ENCODE measurements at places on chromosomes 3 and 15. TPM values are rescaled to one million over a fixed set of nuclear protein-coding genes. Genes with fewer than 3 reads are reported as not detected.

The CPNE9 gene
- not detected for total RNA-seq

DNA sequence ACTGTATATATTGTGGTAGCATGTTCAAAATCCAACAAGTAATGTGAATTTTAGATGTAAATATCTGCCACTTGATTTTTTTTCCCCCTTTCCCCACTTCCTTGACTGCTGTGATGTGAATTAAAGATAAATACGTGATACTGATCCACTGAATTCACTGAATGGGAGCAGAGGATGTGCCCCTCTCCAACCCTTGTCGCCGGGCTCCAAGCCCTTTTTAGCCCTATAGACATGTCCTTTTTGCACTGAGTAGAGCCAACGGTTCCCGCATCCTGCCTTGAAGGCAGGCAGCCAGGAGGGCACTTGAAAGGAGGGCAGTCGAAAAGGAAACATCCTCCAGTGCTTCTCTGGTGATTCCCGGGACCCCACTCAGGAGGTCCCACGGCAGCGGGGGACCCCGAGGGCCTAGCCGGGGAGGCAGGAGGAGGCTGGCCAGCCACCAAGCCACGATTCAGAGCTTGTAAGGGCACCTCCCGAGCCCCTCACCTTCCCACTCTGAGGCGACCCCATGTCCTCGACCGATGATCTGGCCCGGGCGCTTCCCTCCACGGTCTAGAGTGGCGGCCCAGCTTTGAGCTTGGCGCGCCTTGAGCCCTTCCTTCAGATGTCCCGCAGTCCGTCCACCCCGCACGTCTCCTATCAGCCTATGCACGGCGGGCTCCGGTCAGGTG lies 901 bp upstream of the MANF start:
- peaks cover 17% of the 10 kb centered on the region for H3K36me3 ChIP-seq
- DNase-seq = peak; percentile 55
- peak overlapping the region; percentile 29 for H3K4me3 ChIP-seq
- H3K4me1 ChIP-seq = peaks cover 44% of the 10 kb centered on the region
- no peaks in the 10 kb centered on the region for H3K27me3 ChIP-seq
- H3K27ac ChIP-seq = peak overlapping the region; percentile 96

The SNTN gene
- not detected for total RNA-seq

The AMOTL2 gene
- 76.0 TPM for total RNA-seq

DNA sequence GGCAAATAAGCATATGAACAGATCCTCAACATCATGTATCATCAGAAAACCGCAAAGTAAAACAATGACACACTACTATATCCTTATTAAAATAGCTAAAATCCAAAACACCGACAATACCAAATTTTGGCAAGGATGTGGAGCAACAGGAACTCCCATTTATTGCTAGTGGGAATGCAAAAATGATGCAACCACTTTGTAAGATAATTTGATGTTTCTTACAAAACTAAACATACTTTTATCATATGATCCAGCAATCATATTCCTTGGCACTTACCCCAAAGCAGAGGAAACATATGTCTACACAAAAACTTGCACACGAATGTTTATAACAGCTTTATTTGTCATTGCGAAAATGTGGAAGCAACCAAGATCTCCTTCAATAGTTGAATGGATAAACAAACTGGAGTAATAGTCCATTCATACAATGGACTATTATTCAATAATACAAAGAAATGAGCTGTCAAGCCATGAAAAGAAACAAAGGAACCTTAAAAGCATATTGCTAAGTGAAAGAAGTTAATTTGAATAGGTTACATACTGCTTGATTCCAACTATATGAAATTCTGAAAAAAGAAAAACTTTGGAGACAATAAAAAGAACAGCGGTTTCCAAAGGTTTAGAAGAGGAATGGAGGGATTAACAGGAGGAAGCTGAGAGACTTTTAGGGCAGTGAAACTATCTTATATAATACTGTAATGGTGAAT lies 172.0 kb downstream of the VPS13C start:
- DNase-seq = no peak
- H3K4me3 ChIP-seq = no peak overlapping the region
- no peaks in the 10 kb centered on the region for H3K27me3 ChIP-seq

The EEF1AKMT4 gene
- 10.1 TPM for total RNA-seq

The MAP3K13 gene
- 58.0 TPM for total RNA-seq

DNA sequence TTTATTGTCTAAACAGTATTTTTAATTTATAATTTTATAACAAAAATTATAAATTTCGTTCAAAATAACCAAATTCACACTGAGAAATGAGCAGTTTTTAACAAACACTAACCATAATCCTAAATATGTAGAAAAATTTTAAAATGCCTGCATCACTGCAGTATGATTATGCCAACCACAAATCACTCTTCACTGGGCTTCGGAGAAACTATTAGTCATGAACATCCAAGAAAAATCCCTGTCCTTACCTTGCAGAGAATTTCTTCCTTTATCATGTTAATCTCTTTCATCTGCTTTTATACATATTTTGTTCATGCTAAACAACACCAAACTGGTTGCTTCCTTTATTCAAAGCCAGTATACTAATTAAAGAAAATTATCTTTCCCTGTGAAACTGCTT lies 511.0 kb upstream of the ALCAM start:
- no peak for DNase-seq
- H3K27me3 ChIP-seq = no peaks in the 10 kb centered on the region
- H3K4me3 ChIP-seq = no peak overlapping the region
- no peak overlapping the region for H3K27ac ChIP-seq
- no peaks in the 10 kb centered on the region for H3K4me1 ChIP-seq

DNA sequence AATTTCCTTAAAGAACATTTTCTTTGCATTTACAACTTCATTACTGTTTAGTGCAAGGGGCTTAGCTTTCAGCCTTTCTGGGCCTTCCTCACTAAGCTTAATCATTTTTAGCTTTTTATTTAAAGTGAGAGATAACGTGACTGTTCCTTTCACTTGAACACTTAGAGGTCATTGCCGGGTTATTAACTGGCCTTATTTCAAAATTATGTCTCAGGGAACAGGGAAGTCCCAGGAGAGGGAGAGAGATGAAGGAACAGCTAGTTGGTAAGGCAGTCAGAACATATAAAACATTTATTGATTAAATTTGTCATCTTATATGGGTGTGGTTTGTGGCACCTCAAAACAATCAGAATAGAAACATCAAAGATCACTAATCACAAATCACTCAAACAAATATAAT lies 268.7 kb downstream of the TIGIT start:
- H3K4me3 ChIP-seq = no peak overlapping the region
- no peak overlapping the region for H3K27ac ChIP-seq
- no peaks in the 10 kb centered on the region for H3K4me1 ChIP-seq
- no peaks in the 10 kb centered on the region for H3K36me3 ChIP-seq
- DNase-seq = no peak

The PLSCR4 gene
- 61.6 TPM for total RNA-seq

GRCh38 chr3:169662132-169662842 lies 1.2 kb downstream of the MECOM start:
- no peak overlapping the region for H3K27ac ChIP-seq
- H3K36me3 ChIP-seq = no peaks in the 10 kb centered on the region
- peaks cover 32% of the 10 kb centered on the region for H3K4me1 ChIP-seq
- DNase-seq = peak; percentile 54
- peaks cover 38% of the 10 kb centered on the region for H3K27me3 ChIP-seq
- H3K4me3 ChIP-seq = peak overlapping the region; percentile 50

The SLC51B gene
- total RNA-seq = not detected

The GP9 gene
- not detected for total RNA-seq

DNA sequence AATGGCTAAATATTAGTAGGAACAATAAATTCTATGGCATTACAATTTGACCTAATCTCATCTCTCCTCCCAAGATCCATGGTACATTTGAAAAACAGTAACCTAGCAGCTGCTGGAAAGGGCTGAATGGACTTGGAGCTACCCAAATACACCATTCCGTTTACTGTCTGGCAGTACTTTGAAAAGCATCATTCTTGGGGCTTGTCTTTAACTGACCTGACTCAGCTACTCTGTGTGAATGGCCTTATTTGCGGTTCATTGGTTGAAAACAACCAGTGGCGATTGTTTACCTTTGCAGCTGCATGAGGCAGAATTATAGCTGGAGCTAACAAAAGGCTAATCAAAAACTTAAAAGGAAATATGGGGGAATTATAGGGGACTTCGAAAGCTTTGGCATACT lies 311.2 kb upstream of the MCTP2 start:
- no peaks in the 10 kb centered on the region for H3K27me3 ChIP-seq
- no peak for DNase-seq
- H3K4me3 ChIP-seq = no peak overlapping the region
- H3K27ac ChIP-seq = no peak overlapping the region
- no peaks in the 10 kb centered on the region for H3K4me1 ChIP-seq

DNA sequence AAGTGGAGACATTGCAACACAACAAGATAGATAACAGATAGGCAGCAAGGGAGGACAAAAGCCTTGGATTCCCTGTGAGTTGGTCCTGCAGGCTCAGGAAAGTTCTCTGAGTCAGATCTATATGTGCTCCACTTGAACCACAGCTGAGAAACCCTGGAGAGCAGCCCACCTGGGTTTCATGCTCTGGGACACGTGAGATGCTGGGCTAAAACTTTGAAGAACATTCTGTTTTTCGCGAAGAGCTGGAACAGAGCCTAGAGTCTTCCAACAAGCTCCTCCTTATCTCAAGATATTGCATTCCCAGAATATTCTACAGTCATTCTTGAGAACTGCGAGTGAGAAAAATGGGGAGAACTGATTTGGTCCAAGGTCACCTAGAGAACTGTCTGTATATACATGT lies 583.0 kb upstream of the ROBO1 start:
- H3K27ac ChIP-seq = no peak overlapping the region
- H3K27me3 ChIP-seq = no peaks in the 10 kb centered on the region
- H3K36me3 ChIP-seq = no peaks in the 10 kb centered on the region

The MESP1 gene
- total RNA-seq = 2.6 TPM

GRCh38 chr3:48919215-48920138 lies 835 bp downstream of the ARIH2 start:
- no peaks in the 10 kb centered on the region for H3K27me3 ChIP-seq
- no peak for DNase-seq
- H3K4me1 ChIP-seq = peaks cover 13% of the 10 kb centered on the region
- peak overlapping the region; percentile 85 for H3K27ac ChIP-seq
- peak overlapping the region; percentile 99 for H3K4me3 ChIP-seq

GRCh38 chr3:105398437-105398836 lies 31.7 kb downstream of the ALCAM start:
- H3K36me3 ChIP-seq = no peaks in the 10 kb centered on the region
- H3K4me3 ChIP-seq = no peak overlapping the region
- no peak overlapping the region for H3K27ac ChIP-seq
- no peak for DNase-seq
- peaks cover 4% of the 10 kb centered on the region for H3K4me1 ChIP-seq

DNA sequence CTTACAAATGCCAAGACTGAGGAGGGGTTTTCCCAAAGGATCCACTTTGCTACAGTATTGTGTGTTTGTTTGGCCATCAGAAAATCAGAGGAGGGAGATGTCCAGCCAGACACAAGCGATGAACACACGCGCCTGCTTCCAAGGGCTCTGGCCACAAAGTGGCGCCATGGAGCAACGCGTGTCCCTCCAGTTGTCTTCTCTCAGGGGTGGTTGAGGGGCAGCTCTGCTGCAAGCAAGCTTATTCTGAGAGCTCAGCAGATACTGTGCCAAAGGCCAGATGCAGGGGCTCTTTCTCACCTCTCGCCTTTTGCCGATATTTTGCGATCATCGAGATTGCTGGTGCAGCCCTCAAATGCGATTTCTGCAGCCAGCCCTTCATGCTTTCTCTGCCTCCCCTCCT lies 88.9 kb upstream of the OSBPL11 start:
- peaks cover 16% of the 10 kb centered on the region for H3K4me1 ChIP-seq
- no peaks in the 10 kb centered on the region for H3K27me3 ChIP-seq
- no peaks in the 10 kb centered on the region for H3K36me3 ChIP-seq

- no peak overlapping the region for H3K27ac ChIP-seq
- no peak overlapping the region for H3K4me3 ChIP-seq
- peaks cover 5% of the 10 kb centered on the region for H3K4me1 ChIP-seq
- DNase-seq = no peak
- H3K36me3 ChIP-seq = no peaks in the 10 kb centered on the region
Observed at GRCh38 chr15:42062284-42062806, 32.0 kb downstream of the PLA2G4D start.

DNA sequence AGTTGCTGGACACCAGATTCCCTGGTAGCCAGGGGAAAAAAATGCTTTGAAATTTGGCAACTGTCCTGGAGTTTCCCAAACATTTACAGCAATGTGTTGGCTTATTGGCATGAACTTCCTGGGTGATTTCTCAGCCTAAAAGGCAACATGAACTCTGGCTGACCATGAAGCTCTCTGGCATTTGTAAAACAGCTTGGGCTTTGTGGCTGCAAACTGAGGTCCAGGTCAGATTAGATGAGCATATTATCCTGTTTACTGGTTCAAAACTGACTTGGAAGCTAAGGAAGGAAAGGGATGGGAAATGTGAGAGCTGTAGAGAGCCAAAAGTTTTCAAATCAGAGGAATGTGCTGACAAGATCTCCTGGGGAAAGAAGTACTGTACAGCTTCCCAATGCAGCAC lies 139.0 kb downstream of the P3H2 start:
- no peak for DNase-seq
- H3K27ac ChIP-seq = peak overlapping the region; percentile 29
- H3K4me1 ChIP-seq = peaks cover 8% of the 10 kb centered on the region
- no peaks in the 10 kb centered on the region for H3K27me3 ChIP-seq
- H3K36me3 ChIP-seq = no peaks in the 10 kb centered on the region
- H3K4me3 ChIP-seq = no peak overlapping the region

The UROC1 gene
- not detected for total RNA-seq

GRCh38 chr15:48914717-48915116 lies 36.8 kb downstream of the EID1 start:
- no peaks in the 10 kb centered on the region for H3K4me1 ChIP-seq
- no peak overlapping the region for H3K27ac ChIP-seq
- no peak for DNase-seq
- H3K27me3 ChIP-seq = no peaks in the 10 kb centered on the region
- H3K36me3 ChIP-seq = no peaks in the 10 kb centered on the region
- no peak overlapping the region for H3K4me3 ChIP-seq

DNA sequence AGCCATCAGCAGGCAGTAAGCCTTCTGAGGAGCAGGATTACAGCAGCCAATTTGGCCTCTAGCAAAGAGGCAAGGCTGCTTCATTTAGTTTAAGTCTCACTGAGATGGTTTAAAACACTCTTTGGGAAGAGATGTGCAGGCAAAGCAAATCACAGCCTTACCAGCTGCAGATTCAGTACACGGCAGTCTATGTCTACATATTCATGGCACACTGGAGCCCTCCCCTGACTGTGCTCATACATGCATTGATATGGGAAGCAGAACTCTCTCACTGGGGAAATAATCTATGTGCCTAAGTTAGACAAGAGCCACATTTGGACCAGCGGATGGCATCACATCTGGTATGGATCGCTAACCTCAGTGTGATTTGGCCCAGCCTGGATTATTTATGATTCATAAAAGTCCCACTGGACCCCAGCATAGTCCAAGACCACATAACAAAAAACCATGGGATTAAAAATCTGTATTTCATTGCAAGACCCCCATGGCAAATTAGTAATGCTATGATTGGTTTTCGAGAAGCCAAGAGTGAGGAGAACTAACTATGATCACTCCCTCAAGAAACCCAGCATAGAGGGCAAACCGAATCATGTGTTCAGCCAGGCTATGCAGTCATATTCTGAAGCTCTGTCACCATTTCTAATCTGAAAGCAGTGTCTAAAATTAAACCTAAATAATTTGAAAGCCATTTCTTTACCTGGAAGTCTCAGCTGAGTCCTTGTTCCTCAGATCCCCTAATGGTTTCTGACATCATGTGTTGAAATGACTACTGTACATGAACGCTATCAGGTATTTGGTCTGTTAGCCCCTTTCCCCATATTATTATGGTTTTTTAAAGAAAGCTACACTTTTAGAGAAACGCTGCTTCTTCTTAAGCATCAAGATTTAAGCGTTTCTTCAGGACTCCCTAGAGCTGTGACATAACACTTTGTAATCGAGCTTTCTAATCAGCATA lies 1.2 kb downstream of the PRICKLE2 start:
- H3K4me3 ChIP-seq = no peak overlapping the region
- H3K4me1 ChIP-seq = peaks cover 33% of the 10 kb centered on the region
- no peaks in the 10 kb centered on the region for H3K27me3 ChIP-seq
- H3K36me3 ChIP-seq = no peaks in the 10 kb centered on the region

The ADGRG7 gene
- not detected for total RNA-seq

Measured in thyroid gland (tissue), 4 donors.